ENCODE measurements at places on chromosomes 2 and 18. TPM values are rescaled to one million over a fixed set of nuclear protein-coding genes. Genes with fewer than 3 reads are reported as not detected.

The DSC3 gene
- total RNA-seq, result 0.40 TPM

The AQP12A gene
- not detected for total RNA-seq

The CELF4 gene
- not detected for total RNA-seq

DNA sequence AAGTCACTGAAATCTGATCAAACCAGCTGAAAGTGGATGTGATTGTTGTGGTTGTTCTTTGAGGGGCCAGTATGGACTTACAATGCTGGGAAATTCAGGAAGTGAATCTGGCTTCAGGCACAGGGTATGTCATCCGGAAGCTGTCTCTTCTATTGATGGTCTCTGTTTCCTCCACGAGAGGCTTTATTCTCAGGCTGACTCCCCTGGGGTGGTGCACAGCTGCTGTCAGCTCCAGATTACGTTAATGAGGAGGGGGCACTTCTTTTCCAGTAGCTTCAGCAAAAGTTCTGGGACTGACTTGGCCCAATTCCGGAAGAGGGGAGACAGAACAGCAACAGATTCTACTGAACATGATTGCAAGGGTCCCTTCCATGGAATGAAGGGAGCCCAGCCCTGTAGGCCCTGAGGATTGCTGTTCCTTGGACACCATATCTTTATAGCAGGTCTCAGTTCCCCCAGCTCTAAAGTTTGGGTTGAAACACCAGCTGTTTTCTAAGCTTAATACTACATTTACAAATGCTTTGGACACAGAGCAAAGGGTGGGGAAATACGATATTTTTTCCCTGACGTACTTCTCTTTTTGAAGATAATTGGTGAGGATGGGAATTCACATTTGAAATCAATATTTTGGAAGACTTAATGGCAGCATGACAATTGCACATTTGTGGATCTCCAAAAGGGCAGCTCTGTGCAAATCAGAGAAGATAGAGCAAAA is 400.9 kb downstream of the TSN start:
- H3K4me3 ChIP-seq, result no peak overlapping the region
- no peak overlapping the region for H3K27ac ChIP-seq
- H3K4me1 ChIP-seq, result no peaks in the 10 kb centered on the region

DNA sequence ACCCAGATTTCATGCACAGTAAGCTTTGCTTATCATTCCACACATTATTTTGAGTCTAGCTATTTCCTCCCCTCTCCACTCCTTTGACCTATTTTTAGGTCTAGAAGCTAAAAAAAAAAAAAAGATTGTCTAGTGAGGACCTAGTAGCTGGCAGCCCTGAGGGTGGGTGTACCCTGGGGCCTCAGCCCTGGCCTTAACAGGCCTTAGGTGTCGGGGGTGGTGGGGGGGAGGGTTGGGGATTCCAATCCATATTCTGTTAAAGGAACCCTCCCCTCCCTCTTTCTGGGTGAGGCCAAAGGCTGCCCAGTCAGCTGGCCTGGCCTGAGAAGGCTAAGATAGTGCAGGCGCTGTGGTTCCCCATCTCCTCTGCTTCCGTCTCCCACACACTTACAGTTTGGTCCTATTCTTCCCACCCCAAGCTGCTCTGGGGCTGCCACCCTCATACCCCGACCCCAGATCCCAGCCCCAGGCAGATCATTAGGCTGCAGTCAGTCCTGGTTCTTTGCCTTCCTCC is 65.5 kb upstream of the HK2 start:
- H3K4me1 ChIP-seq, result no peaks in the 10 kb centered on the region
- H3K36me3 ChIP-seq, result no peaks in the 10 kb centered on the region
- H3K27ac ChIP-seq, result no peak overlapping the region
- no peak for DNase-seq

- no peak overlapping the region for H3K4me3 ChIP-seq
- H3K4me1 ChIP-seq, result no peaks in the 10 kb centered on the region
- H3K36me3 ChIP-seq, result no peaks in the 10 kb centered on the region
- no peak overlapping the region for H3K27ac ChIP-seq
- no peak for DNase-seq
These were observed 126.2 kb downstream of the METTL8 start for GRCh38 chr2:171307560-171307959.
